ENCODE measurements at places on chromosomes 2 and 18.

GRCh38 chr2:240570531-240571313, 2.4 kb downstream of the RNPEPL1 start:
- no peak for DNase-seq

DNA sequence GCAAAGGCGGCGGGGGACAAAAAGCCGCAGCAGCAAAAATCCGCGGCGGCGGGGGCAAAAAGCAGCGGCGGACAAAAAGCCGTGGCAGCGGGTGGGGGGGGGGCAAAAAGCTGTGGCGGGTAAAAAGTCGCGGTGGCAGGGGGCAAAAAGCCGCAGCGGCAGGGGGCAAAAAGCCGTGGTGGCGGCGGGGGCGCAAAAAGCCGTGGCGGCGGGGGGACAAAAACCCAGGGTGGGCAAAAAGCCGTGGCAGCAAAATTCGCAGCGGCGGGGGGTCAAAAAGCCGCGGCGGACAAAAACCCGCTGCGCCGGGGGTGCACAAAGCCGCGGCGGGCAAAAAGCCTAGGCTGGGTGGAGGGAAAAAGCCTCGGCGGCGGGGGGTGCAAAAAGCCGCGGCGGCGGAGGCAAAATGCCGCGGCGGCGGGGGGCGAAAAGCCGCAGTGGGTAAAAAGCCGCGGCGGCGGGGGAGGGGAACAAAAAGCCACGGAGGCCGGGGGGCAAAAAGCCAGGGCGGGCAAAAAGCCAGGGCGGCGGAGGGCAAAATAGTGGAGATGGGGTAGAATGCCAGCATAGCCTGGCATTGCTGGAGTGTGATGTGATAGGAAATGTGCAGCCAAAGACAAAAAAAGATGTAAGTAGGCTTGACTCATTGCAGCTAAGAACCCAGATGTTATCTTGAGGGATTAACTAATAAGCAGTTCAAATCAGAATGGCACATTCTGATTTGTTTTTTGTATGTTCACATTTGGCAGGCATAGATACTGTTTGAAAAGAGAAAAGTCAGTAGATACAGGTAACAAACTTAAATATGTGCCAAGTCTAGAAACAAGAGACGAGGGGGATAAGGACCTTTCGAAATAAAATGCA, 1076.3 kb downstream of the RPIA start:
- no peak for DNase-seq

GRCh38 chr2:102251042-102251848, 60.1 kb upstream of the IL1RL1 start:
- peak; percentile 43 for DNase-seq

GRCh38 chr2:74333175-74333574, 10.0 kb downstream of the SLC4A5 start:
- no peak for DNase-seq

- DNase-seq, result no peak
Observed at GRCh38 chr2:1973636-1974035, 229.3 kb upstream of the PXDN start.

DNA sequence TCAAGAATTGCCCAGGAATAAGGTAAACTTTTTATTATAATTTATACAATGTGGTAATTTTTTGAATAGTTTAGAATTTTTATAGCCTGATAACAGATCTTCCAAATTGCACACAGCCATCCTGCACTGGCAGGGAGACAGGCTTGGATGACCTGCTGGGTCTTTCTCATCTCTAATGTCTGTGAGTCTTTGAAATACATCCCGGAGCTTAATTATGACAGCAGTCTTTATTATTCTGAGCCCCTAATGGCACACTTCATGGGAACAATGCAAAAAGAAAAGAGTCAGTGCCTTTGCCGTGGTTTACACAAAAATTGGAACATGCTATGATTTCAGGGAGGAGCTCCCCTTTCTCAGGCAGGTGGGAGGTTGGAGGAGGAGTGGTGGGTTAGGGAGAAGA, 71.0 kb downstream of the TMEM182 start:
- DNase-seq, result no peak

DNA sequence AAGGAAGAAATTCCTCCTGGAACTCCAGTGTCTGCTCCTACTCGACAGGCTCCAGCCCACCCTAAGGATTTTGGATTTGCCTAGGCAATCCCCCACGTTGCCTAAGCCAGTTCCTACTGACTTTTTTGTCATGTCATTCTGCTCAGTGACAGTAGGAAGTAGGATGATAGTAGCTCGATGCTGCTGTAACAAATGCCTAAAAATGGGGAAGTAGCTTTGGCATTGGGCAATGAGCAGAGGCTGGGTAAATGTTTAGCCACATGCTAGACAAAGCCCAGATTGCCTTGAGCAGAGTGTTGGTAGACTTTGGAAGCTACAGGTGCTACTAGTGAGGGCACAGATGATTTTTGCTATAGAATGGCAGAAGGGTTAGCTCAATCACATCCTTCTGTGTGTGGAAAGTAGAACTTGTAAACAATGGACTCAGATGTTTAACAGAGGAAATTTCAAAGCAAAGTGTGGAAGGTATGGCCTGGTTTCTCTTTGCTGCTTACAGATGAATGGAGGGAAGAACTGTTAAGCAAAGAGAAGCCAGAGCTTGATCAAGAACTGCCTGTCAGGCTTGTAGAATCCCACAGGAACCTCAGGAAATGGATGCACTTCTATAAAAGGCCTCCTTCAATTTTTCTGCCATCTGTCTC, 154.8 kb downstream of the RNF144A start:
- DNase-seq, result no peak

DNA sequence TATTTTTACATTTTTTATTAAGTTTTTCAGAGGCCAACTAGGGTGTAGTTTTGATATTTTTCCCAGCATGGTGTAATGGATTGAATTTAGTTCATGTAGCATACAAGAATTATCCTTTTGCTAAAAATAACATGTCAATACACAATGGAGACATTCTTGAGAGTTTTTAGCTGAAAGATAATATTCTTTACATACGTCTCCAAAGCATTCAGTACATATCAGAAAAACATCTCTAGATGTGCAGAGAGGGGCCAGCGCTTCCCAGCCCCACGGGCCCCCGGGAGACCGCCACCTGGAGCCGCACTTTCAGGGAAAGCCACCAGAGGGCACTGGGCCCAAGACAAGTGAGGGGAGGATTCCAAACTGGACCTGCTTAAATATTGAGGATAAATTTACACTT, 499.4 kb downstream of the GALR1 start:
- no peak for DNase-seq

- DNase-seq, result peak; percentile 82
Observed at GRCh38 chr2:241095594-241096290, 6.3 kb downstream of the MTERF4 start.

DNA sequence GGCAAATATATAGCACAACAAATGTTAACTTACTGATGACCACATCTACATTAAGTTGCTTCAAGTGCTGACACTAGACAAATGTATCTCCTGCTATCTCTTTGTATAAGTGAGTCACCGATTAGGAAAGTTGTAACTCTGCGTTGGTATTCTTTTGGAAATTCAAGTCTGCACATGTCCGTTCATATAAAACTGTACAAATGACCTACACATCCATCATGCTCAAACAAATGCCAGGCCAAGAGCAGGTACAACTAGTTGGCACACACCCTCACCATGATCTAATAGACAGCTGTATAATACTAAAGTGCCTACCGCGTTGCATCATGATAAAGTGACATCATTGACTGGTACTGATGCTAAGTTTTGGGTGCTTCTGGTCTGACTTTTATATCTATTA, 141.1 kb downstream of the RBMS1 start:
- no peak for DNase-seq

- DNase-seq, result no peak
Observed at GRCh38 chr2:105261061-105261460, 19.5 kb downstream of the GPR45 start.

GRCh38 chr18:54161267-54161666, 63.2 kb downstream of the MBD2 start:
- no peak for DNase-seq

- no peak for DNase-seq
Observed at GRCh38 chr2:31066551-31066950, 71.7 kb downstream of the GALNT14 start.

- DNase-seq, result no peak
Observed at GRCh38 chr2:216571909-216572513, 61.2 kb upstream of the IGFBP2 start.

DNA sequence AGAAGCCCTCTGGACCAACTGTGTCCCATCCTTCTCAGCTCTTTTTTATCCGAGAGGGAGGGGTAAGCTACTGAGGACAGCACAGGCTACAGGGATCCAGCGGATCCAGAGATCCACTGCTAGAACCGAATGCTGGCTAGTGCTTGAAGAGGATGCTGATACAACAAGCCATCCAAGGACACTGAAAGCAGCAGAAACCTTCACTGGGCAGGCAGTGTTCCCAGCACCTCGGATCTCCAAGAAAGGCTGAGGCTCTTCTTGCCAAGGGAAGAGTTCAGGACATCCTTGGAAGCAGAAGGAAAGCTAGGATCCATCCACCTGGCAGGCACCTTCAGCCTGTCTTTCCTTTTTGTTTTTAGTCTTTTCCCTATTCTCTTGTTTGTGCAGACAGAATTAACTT, 13.2 kb upstream of the FHOD3 start:
- no peak for DNase-seq

GRCh38 chr2:62209427-62209991, 13.6 kb downstream of the B3GNT2 start:
- DNase-seq, result no peak

- no peak for DNase-seq
Observed at GRCh38 chr2:46717344-46718121, 198.1 kb downstream of the MCFD2 start.

- no peak for DNase-seq
Observed at GRCh38 chr2:82391386-82391785, 2067.7 kb downstream of the SUCLG1 start.

DNA sequence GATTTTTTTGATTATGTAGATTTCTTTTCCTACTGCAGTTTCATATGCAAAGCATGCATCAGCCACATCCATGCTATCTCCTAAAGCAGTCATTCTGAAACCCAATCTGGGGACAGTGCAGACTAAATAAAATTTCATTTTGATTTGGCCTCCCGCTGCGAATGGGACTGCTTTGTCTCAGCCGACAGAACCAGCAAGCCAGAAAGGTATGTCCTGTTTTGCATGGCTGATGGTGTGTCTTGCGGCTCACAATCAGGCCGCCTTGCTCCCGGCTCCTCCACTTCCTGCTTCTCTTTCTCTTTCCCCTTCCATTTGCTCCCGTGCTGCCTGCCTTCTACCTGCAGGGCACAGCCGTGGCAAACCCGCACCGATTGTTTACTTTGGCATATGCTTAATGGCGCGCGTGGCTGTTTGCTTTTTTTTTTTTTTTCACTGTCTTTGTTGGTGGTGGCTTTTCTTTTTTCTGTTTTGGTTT, 419.6 kb upstream of the POU3F3 start:
- DNase-seq, result no peak

DNA sequence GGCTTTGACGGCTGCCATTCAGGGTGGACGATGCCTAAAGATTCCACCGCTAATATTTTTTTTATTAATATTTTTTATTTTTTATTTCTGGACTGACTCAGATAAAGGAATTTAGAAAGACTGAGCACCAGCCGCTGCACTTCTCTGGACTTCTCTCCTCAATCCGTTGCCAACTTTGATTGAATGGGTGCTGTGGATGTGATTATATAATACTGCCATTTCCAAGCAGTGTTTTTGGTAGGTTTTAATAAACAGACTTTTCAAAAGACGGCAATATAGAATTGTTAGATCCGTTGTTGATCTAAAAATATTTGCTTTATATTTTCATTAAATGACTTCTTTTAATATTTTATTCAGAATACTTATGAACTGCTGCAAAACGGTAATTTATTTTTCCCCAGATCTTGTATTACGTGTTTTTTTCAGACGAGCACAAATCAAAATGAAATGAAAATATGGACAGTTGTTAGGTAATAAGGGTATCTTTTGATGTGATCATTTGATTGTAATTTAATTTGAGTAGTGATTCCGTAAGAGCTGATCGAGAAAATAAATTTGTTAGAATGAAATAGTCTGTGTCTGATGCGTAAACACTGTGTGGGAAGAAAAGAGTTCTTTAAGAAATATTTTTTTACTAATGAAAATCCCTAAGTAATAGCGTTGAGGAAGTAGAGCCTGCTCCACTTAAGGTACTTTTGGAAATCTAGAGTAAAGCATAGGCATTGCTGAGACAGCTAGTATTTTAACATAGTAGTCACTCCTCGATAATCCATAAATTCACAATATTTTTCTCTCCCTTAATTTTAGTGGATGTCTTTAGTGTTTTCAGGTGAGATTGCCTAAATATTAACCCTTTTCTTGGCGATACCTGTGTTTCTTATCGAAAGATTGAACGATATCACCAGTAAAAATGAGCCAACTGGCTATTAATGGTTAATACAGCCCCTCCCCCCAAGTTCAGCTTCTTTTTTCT, 4.4 kb downstream of the POU3F3 start:
- no peak for DNase-seq

DNA sequence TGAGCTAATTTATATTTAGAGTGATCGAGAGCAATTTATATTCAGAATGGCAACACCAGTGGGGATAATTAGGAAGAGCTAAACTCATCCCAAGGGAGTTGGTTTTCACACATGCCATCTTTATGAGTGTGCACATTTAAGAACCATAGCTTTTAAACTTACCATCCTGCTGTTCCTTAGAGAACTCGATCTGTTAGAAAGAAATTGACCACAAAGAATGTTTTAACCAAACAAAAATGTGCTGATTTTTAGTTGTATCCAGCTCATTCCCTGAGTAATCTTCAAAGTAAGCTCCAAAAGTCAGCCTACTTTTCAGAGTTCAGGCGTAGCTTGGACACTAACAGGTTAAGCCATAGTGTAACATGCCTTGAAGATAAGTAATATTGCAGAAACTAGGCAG, 12.6 kb downstream of the MYL1 start:
- DNase-seq, result no peak

- no peak for DNase-seq
Observed at GRCh38 chr2:222943820-222944219, 83.0 kb downstream of the ACSL3 start.

DNA sequence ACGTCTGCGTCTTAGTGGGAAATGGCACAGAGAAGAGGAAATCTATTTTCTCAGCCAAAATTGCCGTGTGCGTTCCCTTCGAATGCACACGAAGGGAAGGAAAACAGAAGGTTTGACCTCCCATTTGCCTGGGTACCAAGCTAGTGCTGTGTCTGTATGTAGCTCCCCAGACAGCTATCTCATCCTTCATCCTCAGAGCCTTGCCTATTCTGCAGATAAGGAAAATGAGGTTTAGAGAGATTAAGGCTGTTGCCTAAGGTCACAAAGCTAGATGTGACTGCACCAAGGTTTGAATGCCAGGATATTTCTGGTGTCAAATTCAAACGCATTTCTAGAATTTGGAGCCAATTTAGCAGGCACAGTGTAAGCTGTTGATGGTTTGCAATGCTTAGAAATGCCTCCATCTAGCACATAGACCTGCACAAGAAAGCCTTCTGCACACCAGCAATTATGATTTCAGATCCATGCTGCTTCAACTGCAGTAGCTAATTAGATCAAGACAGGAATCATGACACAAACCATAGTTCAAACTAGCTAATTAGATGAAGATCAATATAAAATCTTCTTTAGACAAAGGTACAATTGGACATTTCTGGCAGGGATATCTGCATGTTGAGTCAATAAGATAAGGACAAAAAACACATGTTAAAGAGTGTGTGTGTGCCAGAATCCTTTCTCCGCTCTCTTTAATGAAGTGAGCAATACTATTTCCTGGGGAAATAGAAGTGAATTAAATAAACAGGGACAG, 115.1 kb downstream of the CMPK2 start:
- DNase-seq, result no peak

Data from naive thymus-derived CD8-positive, alpha-beta T cell (primary cell).